ENCODE measurements at places on chromosomes 2 and 18.
A peak's percentile ranks its signal among the peaks of the same experiment; 100 is the strongest.

DNA sequence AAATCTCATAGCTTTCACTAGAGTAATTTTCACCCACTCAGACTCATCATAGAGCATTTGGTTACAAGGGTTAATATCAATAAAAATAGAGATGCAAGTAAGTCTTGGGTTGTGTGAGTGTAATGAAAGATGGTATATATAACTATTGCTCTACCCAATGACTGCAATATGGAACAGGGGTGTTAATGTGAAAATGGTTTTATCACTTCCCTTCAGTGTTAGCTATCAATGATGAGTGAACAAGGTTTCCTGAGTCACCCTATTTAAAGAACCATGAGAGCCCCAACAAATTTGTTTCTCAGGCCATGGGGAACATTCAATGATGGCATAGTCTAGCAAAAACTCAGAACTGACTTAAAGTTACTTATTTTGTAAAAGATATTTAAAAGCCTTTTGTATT is 1133.6 kb upstream of the ZEB2 start:
- no peak for DNase-seq

GRCh38 chr2:3414133-3414860 is 34.8 kb downstream of the TRAPPC12 start:
- no peak for DNase-seq

DNA sequence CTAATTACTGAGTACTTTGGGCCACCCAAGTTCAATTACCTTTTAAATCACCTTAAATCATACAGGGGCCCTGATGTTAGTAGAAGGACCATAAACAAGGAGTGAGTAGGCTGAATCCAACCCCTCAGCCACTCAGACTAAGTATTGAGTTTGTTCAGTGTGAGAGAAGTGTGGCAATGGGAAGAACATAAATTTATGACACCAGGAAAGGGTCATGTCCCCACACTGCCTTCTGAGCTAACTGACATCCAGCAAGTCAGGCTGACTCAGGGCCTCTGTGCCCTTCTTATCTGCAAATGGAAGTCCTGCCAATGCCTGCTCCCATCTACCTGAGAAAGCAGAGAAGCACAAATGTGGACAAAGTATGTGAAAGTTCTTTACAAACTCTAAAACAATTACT is 12.9 kb downstream of the PLEKHM3 start:
- DNase-seq, result no peak

GRCh38 chr2:15730545-15731212 is 139.0 kb downstream of the DDX1 start:
- peak; percentile 98 for DNase-seq

DNA sequence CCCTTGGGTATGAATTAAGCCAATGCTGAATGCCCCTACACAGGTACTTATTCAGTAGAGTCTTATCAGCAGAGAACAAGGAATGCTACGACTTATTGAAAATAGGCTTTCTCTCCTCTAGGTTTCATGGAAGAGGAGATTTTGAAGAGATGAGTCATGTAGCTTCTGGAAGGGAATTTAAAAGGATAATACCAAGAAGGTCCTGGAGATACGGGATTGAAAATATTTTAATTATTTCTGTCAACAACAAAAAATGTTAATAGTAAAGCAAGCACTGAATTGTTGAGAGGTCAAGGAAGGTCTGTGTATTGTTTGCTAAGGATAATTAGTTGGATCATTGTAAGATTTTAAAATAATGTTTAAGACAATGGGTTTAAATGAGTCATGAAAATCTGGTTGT is 293.0 kb upstream of the SPHKAP start:
- peak; percentile 29 for DNase-seq

DNA sequence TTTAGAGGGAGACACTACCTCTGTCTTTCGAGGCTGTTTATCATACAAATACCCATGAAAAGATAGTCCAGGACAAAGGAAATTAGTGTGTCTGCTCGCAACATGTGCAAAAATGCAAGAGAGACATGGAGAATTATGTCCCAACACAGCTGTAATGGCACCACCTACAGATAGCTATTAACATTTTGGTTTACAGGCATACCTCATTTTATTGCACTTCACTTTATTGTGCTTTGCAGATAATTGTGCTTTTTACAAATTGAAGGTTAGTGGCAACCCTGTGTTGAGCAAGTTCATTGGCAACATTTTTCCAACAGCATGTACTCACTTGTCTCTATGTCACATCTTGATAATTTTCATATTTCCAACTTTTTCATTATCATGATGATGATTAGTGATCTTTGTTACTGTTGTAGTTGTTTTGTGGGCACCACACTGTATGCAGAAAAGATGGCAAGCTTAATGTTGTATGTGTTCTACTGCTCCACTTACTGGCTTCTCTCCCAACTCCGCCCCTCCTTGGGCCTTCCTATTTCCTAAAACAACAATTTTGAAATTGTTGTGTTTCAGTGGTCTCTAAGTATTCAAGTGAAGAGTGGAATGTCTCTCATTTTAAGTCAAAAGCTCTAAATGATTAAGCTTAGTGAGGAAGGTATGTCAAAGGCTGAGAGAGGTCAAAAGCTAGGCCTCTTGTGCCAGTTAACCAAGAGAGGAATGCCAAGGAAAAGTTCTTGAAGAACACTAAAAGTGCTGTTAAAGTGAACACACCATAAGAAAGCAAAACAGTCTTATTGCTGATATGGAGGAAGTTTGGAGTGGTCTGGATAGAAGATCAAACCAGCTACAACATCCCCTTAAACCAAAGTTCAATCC is 52.0 kb downstream of the ANKRD12 start:
- no peak for DNase-seq

GRCh38 chr2:199452260-199452990 is 5.3 kb downstream of the SATB2 start:
- no peak for DNase-seq

- DNase-seq, result no peak
Observed at GRCh38 chr18:23536204-23536603, 32.9 kb downstream of the RMC1 start.

DNA sequence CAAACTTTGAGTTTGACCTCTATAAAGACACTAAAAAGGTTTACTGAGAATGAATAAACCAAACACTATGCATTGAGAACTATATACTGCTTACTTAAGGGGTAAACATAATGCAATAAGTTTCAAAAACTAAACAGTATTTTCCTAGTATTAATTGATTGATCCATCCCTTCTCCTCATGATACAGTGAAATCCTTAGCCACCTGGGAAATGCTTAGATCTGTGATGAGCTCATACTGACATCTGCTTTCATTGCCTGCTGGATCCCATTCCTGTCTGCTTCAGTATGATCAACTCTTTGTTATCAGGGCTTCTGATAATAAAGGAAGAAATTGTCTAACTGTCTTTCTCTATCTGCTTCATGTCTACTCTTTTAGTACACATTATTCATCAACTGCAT is 74.9 kb upstream of the UBE2E3 start:
- no peak for DNase-seq

- no peak for DNase-seq
Observed at GRCh38 chr2:268323-268722, 3.6 kb downstream of the ACP1 start.

- DNase-seq, result no peak
Observed at GRCh38 chr2:130289780-130290179, 52.9 kb upstream of the IMP4 start.

GRCh38 chr2:55802067-55802466 is 108.4 kb upstream of the PNPT1 start:
- no peak for DNase-seq

GRCh38 chr2:151027151-151027550 is 234.5 kb downstream of the RBM43 start:
- no peak for DNase-seq

GRCh38 chr2:99317161-99317872 is 16.3 kb upstream of the LYG1 start:
- no peak for DNase-seq

GRCh38 chr18:62486290-62486964 is 36.4 kb upstream of the ZCCHC2 start:
- DNase-seq, result peak; percentile 71

GRCh38 chr2:191637182-191638078 is 40.5 kb upstream of the NABP1 start:
- DNase-seq, result no peak

GRCh38 chr2:178413472-178414265 is 37.3 kb downstream of the PRKRA start:
- DNase-seq, result peak; percentile 28

DNA sequence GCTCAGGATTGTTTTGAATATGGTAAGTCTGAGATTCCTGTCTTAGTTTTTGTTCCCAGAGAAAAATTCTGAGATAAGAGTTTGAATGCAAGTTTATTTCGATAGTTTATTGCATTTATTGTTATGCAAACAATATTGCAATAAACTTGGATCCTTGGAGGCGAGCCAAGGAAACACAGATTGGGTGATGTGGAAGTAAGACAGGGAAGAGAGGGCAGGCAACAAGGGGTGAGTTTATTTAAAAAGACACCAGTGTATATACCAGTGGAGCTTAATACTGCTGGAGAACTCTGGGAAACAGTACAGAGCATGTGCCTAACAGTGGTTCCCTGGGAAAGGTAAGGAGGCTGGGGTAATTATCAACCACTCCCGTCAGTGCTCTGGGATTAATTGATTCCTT is 87.5 kb upstream of the NEDD4L start:
- no peak for DNase-seq

- DNase-seq, result no peak
Observed at GRCh38 chr2:38835990-38836389, 39.7 kb downstream of the DHX57 start.

DNA sequence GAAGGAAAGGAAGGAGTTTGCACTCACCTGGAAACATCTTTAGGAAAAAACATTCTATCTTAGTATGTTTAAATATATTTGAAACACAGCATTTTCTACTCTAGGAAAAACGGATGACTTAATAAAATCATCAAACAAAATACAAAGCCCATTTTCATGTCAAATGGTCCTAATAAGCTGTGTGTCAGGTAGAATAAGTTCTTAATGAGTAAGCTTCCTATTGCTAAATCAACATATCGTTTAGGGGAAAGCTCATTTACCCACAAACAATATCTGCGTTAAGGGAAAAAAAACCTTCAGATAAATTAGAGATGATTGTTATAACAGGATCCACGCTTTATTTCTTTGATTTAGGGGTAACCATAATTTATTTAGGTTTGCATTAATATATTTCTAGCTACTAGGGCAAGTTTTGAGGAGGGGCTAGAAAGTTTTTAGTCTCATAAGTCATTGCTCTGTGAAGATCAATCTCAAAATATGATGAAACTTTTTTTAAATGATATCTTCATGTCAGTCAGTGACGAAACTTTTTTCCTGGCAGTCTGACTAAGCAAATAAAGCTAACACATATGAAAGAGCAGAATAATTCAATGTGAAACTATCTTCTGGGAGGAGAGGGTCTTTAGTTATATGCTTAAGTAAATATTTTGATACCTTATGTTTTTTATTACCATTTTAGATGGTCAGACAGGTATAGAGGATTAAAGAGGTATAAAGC is 147.1 kb downstream of the WDSUB1 start:
- DNase-seq, result no peak

DNA sequence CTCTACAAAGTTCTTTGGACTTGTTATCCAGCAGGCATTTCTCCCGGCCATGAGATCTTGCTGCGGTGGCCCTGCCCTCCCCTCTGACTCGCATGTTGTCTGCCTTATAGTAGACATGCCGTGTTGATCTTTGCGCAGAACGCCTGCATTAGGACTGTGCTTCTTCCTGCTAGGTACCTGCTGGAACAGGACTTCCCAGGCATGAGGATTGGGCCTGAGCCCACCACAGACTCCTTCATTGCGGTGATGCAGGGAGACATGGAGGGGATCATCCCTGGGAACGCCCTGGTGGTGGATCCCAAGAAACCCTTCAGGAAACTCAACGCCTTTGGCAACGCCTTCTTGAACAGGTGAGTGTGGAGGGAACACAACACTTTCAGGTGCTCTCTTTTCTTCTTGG is 10.1 kb downstream of the EHD3 start:
- DNase-seq, result no peak

DNA sequence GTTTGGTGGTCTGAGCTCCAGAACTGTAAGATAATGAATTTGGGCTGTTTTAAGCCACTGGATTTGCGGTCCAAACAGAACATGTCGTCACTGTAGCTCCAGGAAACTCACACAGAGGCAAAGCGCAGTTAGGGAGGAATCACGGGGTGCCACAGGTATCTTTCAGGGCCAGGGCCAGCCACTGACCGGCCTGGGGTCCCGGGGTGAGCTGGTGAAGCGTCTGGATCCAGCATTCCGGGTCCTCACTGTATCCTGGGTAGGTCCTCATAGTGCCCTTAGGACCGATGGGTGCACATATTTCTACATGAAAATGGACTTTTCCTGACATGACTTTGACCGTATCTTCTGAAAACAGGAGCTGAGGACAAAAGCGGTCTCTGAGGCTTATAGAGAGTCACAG is 196.0 kb upstream of the HDAC4 start:
- no peak for DNase-seq

- DNase-seq, result peak; percentile 48
Observed at GRCh38 chr2:231795525-231796327, 9.5 kb downstream of the COPS7B start.

- peak; percentile 47 for DNase-seq
Observed at GRCh38 chr2:72719416-72719815, 106.4 kb downstream of the EXOC6B start.

- no peak for DNase-seq
Observed at GRCh38 chr18:12027046-12027445, 45.7 kb downstream of the IMPA2 start.

DNA sequence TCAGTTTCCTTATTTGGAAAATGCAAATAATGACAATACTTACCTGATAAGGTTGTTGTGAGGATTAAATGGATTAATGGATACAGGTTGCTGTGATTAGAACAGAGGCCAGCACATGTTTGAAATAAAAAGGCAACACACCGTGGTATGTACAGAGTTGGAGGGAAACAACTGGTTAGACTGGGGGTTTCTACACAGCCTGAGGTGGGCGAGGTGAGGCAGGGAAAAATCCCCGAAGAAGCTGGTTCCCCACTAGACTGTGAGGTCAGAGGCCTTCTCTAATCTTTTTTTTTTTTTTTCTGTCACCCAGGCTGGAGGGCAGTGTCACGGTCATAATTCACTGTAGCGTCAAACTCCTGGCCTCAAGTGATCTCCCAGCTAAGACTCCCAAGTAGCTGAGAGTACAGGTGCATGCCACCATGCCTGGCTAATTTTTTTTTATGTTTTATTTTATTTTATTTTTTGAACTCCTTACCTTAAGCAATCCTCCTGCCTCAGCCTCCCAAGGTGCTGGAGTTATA is 1.2 kb upstream of the E2F6 start:
- no peak for DNase-seq

- no peak for DNase-seq
Observed at GRCh38 chr18:24602201-24602600, 141.8 kb downstream of the HRH4 start.

DNA sequence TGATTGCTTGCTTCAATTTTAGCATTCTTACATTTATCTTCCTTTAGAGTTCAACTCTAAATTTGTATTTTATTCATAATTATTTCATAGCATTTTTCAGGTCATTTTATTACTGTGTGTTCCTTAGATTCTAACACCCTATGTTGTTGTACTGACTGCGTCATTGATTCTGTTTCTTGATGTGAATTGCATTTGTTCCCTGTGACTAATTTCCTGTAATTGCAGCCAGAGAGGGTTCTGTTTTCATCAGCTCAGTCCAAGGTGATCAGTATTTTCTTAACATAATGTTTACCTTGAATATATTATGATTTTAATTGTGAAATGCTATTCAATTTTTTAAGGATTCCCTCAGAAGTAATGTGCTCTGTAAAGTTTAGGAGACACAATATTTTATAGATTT is 970.2 kb upstream of the PIK3C3 start:
- no peak for DNase-seq

GRCh38 chr18:79064228-79064627 is 5.0 kb upstream of the ATP9B start:
- no peak for DNase-seq

Data from kidney epithelial cell (primary cell).